Stimulated activated CD8-positive, alpha-beta memory T cell treated with anti-CD3 and anti-CD28 coated beads, Interleukin-2, amount 100 ng/mL, for 1 hour (primary cell): ENCODE measurements at places on chromosomes 12 and 14.

DNA sequence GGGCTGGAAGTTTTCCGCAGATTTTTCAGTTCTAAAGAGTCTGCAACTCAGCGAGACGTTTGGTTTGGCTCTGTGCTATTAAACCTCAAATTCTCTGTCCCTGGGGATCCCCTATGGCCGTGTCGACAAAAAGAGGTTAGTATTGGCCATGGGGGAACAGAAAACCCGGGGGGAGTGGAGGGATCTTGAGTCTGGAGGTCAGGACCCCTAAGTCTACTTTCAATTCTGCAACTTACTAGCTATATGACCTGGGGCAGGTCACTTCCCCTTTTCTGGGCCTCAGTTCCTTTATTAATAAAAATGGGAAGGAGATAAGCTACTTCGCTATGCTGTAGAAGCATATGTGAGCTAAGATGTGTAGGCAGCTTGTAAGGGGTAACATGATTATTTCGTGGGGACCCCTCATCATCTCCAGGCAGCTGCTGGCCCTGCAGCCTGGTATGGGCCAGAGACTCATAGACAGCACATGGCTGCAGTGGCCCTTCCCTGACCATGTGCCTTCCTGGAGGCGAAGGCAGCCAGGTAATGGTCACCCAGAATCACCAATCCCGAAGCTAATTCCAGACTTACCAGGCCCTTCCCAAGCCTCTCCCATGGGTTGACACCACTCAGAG, 8.6 kb downstream of the ASB2 start:
- DNase-seq = no peak

GRCh38 chr12:99223579-99223978, 424.0 kb upstream of the GARIN6 start:
- no peak for DNase-seq

- DNase-seq = peak; percentile 7
Measured at GRCh38 chr12:49622501-49623141, 740 bp upstream of the PRPF40B start.

- DNase-seq = no peak
Measured at GRCh38 chr12:99372257-99372920, 275.2 kb upstream of the GARIN6 start.

GRCh38 chr12:7479771-7480170, 23.8 kb downstream of the CD163 start:
- DNase-seq = no peak

DNA sequence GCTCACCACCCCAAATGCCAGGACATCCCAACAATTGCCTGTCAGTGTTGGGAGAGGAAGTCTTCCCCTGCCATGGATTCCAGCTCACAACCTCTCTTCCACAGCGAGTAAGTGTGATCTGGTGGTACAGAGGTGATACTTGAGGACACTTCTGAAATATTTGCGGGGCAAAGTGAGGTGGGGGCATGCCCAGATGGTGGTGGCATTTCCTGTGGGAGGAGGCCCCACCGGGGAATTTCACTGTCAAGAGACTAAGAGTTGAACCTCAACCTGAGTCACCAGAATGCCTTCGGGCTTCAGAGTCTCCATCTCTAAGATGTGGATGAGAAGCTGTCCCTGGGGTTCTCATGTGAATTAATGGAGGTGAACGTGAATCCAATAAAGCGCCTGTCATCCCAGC, 122.3 kb upstream of the RFLNA start:
- no peak for DNase-seq

GRCh38 chr12:49054524-49054923, 6.1 kb downstream of the KMT2D start:
- no peak for DNase-seq

DNA sequence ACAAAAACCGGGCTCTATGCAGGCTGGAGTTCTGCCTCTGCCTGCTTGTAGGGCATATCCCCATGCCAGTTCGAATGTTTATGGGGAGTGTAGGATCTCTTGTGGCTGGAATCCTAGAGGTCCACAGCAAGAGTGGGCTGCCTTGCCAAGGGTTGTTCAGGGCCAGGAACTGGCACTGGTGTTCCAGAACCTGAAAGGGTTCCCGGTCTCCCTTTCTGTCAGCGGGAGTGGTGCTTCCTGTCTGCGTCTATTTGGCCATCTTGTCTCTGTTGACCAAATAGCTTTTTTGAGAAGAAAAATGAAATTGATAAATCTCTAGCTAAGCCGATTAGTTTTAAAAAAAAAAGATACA, 17.8 kb downstream of the OLR1 start:
- no peak for DNase-seq

DNA sequence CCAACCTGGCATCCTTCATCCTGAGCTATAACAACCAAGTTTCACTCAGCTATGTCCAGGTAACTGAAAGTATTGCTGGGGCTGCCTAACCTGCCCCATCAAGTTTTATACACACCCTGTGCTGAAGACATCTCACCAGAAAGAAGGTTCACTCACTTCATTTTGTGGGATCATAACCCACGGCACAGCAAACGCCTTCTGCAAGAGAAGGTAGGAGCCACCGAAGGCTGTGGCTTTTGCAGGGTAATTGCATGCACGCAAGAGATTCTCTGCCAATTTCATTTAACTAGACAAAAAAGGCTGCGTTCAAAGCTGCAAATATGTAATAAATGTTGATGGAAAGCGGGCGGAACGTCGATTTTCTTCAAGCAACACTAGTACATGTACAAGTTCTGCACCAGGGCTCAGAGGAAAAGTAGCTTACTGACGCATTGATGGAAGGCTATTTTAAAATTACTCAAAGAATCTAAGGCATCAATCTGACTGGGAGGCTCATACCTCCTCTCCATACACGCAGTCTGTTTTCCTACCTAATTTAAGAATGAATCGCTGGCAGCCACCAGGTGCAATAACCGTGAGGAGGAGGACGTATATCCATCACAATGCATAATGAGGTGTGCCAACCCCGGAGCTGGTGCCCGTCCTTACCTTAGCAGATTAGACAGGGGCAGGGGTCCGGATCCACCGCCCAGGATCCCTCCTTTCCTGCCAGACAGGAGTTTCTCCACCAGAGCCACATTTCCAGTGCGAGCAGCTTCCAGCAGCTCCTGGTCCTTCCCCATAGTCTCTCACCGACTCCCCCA, 1.1 kb downstream of the ANKS1B start:
- no peak for DNase-seq

DNA sequence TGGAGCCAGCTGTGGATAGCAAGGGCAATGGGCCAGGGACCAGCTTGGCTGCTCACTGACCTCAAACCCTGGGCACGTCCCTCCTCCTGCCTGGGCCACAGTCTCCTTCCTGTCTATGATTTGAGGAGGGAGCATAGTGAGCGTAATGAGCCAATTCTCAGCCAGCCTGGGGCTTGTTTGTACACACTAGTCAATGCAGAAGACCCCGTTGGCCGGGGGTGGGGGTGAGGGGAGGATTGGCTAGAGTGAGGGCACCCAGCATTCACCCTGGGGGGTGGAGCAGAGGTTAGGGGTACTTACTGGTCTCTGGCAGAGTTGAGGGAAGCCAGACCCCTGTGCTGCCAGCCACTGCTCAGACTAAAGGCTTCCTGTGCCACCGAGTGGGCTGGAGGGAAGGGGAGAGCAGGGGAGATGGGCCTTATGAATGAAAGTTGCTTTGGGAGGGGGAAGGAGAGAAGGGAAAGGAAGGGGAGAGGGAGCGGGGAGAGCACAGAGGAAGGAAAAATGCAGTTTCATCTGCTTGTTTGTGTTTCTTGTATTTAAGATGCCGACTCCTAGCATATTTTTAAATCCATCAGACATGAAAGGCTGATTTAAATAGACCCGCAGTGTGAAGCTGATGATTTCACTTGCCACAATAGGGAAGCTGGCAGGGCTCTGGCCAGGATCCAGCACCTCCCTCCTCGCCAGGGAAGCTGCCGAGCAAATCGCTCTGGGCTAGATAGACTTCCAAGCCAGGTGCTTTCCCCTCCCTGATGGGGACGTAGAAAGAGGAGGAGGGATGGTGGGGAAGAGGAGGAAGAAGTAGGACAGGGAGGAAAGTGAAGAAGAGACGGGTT, 114.0 kb downstream of the PRMT8 start:
- DNase-seq = no peak

GRCh38 chr14:103960457-103961055, 18.2 kb upstream of the RD3L start:
- DNase-seq = no peak

GRCh38 chr14:75274899-75275569, 3.6 kb upstream of the FOS start:
- DNase-seq = no peak

DNA sequence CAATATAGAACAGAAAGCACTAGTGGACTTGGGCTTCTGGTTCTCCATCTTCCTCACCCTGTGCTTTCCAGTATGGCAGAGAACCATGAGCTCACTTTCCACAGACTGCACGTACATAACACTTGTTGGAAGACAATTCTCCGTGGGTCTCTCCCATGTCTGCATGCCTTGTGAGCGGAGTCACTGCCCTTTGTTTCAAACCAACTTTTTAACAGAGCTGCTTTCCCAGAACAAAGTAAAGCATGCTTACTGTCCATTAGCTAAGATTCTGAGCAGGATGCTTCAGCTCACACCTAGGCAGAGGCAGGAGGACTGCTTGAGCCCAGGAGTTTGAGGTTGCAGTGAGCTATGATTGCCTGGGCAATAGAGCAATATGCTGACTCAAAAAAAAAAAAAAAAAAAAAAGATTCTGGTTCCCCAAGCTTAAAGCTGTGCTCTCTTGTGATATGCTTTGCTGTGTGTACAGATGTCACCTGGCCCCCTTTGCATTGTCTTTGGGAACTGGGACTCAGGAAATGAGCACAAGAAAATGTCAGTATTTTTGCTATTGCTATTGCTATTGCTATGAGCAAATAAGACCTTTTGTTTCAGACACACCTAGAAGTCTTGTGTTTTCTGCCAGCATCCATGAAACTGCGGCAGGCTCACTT, 54.6 kb upstream of the PTGR2 start:
- no peak for DNase-seq

DNA sequence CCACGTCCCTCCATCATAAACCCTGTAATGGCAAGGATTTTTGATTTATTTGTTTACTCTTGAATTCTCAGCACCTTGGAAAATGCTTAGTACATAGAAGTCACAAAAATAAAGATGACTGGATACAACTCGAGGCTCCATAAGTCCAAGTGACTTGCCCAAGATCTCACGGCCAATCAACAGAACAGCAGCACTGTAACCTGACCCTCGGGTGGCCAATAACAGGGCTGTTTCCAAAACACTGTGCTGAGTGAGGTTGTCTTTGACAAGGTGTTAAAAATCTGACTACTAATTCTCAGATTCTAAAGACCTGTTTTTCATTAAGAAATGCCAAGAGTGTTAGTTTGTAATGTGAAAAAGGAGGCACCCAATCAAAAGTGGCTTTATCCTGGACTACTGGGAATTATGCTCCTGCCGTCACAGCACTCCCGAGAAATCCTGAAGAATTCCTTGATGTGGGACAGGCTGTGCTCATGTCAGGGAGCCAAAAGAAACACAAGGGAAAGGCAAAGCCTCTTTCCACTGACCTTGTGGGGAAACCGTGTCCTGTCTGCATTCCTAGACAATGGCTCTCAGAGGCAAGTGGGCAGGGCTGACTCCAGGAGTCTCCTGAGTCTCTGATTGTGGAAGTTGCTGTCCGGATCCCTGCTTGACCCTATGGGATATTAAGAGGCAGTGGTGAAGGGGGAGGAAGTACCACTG, 204.7 kb upstream of the PELI2 start:
- no peak for DNase-seq

DNA sequence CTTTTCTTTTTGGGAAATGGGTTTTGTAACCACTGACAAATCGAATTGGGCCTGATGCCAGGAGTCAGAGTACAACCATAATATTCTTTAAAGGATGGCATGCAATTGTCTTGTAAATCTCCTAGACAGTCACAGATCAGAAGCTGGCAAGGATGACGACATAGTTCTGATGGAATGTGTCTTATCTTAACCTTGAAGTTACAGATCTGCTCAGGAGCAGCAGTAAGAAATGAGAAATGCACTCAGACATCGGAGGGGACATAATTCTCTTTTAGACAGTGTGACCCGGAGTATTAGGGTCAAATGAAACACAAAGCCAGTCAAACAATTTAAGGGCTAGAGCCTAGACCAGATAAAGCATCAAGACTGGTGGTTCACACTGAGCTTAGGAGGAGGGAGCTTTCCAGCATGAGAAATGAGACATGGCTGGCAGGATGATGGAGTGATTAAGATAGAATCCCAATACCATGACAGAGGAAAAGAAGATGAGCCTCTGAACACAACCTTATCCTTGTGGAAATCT, 17.5 kb downstream of the CBX5 start:
- DNase-seq = no peak

DNA sequence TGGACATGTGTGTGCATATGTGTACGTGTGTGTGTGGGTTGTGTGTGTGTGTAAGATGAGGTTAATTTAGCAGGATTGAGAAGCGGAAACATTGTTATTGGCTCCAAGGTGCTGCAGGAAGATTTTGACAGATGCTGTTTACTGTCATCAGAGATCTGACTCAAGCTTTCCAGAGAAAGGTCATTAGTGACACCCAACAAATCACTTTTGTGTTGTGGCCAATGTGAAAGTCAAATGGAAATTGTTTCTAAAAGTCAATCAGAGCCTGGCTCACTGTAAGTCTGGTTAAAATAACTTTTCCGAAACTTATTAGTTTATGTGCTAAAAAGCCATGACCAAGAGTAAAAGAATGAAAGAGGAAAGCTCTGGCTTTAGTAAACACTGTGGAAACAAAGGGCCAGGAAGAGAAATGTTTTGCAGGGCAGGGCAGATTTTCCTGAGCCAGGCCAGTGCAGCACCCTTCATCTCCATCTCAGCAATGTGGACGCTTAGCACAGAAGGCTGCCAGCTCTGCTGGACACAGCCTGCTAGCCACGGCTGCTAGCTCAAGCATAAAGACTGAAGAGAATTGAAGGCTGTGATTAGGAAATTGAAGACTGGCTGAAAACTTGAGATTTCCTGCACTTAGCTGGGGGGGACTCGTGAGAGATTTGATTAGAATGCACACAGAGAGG, 235.8 kb downstream of the NEDD1 start:
- DNase-seq = no peak

GRCh38 chr12:101430456-101430855, 22.9 kb upstream of the ARL1 start:
- DNase-seq = no peak

GRCh38 chr14:30834353-30834752, 40.0 kb upstream of the COCH start:
- DNase-seq = no peak
